ENCODE measurements at places on chromosomes 16 and 17. TPM values are rescaled to one million over a fixed set of nuclear protein-coding genes. Genes with fewer than 3 reads are reported as not detected.

PDIA2 gene
- total RNA-seq, result 0.64 TPM

- no peak for DNase-seq
Observed at GRCh38 chr16:88610909-88611812, 27.2 kb upstream of the IL17C start.

DNA sequence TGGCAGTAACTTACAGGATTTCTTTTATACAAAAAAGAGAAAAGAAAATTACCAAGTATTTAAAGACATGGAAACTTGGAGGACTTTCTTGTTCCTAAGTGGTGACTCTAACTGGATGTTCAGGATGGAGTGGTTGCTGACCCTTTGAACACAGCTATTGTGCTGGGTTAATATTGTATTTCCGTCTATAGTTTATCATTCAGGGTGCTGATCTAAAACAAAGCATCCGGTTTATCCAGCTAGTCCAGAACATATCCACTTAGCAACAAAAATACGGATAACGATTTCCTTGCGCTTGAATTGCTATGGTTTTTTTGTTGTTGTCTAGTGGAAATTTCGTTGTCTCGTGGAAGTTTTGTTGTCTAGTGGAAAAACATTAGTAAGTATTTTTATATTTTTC, 38.2 kb downstream of the SNTB2 start:
- DNase-seq, result no peak

DNA sequence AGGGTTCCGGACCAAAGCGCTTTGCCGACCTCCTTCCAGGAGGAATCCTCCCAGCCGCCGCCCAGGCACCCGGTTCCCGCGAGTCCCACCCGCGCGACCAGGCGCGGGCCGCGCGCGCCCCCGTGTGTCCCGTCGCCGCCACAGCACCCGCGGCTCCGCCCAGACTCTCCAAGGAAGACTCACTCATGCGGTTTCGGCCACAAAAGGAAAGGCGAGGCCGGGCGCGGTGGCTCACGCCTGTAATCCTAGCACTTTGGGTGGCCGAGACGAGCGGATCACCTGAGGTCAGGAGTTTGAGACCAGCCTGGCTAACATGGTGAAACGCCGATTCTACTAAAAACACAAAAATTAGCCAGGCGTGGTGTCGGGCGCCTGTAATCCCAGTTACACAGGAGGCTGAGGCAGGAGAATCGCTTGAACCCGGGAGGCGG, 3.5 kb upstream of the PKMYT1 start:
- DNase-seq, result peak; percentile 75

GRCh38 chr16:53121043-53121620, 66.3 kb downstream of the CHD9 start:
- DNase-seq, result no peak

- DNase-seq, result no peak
Observed at GRCh38 chr16:50367777-50368409, 895 bp downstream of the BRD7 start.

LITAFD gene
- total RNA-seq, result 0.10 TPM

DNA sequence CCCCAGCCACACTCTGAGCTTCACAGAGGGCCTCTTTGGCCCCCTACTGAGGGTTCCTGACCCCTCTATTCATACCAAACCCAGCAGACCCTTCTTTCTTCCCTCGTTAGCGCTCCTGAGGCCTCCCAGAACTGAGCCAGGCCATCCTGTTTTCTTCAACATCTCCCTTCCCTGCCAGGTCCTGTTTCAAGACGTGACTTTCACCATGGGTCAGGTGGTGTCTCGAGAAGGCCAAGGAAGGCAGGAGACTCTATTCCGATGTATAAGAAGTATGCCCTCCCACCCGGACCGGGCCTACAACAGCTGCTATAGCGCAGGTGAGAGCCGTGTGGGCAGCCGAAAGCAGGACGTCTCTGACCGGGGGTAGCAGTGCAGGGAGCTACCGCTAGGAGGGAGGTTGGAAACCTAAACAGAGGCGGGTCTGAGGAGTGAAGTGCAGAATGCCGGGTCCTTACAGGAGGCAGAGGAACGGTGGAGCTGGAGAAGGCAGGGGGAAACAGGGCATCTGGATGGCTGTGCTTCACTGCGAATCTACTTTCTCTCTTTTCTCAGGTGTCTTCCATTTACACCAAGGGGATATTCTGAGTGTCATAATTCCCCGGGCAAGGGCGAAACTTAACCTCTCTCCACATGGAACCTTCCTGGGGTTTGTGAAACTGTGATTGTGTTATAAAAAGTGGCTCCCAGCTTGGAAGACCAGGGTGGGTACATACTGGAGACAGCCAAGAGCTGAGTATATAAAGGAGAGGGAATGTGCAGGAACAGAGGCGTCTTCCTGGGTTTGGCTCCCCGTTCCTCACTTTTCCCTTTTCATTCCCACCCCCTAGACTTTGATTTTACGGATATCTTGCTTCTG, 1.3 kb upstream of the SENP3 start:
- DNase-seq, result peak; percentile 65

KCNG4 gene
- total RNA-seq, result 0.02 TPM

MVP gene
- total RNA-seq, result 32.9 TPM

DNA sequence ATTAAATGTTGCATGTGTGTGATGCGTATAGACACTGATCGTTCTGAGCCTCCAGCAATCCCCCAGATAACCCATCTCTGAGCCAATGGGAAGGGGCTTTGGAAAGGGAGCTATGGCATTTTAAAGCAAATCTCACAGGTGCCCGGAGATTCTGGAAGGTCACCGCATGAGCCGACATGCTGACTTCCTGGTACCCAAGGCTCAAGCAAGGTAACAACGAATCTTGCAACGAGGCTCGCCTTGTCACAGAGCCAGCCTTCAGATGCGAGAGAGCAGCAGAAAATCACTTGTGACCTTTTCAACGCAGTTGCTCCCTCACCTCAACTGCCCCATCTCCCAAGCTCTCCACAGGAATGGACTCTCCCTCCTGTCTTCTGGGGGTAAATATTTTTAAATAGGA, 154.8 kb upstream of the CDH5 start:
- DNase-seq, result no peak

DNA sequence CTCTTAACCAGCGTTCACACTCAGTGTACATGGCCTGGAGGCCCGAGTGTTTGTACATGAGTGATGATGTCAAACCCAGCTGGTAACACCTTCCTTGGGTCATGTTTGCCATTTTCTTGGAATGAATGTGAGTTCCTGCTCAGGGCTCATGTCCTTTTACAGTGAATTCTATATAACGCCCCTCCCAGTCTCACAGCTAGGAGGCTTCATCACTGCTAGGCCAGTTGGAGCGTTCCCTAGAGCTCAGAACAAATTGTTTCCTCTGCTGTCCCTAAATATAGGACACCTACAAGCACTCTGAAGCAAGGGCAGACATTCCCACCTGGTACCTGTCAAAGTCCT, 5.5 kb downstream of the TIMM22 start:
- no peak for DNase-seq

BCO1 gene
- total RNA-seq, result not detected

GRCh38 chr17:75060434-75061054, 13.5 kb downstream of the KCTD2 start:
- DNase-seq, result no peak

WNT3 gene
- total RNA-seq, result 7.0 TPM

TMEM106A gene
- total RNA-seq, result 2.0 TPM

DNA sequence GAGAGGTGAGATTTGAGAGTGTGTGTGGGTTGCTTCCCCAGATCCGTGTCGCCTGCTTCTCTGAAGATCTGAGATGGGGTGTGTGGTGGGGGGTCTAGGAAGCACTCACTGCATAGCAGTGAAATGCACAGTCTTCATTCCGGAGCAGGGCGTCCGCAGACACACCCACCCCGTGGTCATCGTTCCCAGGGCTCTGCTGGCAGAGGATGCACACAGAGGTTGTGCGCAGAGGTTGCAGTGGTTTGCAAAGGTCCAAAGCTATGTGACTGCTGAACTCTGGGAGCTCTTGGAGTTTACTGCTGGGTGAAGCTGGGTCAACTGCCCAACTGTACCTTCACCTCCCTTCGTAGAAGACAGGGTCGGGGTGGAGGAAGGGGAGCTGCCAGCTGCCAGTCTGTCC, 135.3 kb downstream of the SNX29 start:
- no peak for DNase-seq

PRDM7 gene
- total RNA-seq, result not detected

- no peak for DNase-seq
Observed at GRCh38 chr17:80118601-80119270, 17.4 kb downstream of the GAA start.

GPR142 gene
- total RNA-seq, result not detected

CLDN7 gene
- total RNA-seq, result 13.2 TPM

GRCh38 chr16:82395212-82395611, 225.2 kb upstream of the MPHOSPH6 start:
- DNase-seq, result no peak

GRCh38 chr16:11211977-11212797, 43.8 kb downstream of the SOCS1 start:
- DNase-seq, result no peak

CLDN6 gene
- not detected for total RNA-seq

GRCh38 chr16:77897831-77898605, 109.7 kb downstream of the VAT1L start:
- DNase-seq, result no peak

DNA sequence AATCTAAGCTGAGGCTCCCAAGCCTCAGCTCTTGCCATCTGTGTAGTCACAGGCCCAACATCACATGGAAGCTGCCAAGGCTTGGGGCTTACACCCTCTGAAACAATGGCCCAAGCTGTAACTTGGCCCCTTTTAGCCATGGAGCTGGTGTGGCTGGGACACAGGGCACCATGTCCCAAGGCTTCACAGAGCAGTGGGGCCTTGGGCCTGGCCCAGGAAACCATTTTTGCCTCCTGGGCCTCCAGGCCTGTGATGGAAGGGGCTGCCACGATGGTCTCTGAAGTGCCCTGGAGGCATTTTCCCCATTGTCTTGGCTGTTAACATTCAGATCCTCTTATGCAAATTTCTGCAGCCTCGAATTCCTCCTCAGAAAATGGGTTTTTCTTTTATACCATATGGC, 952.3 kb upstream of the GOT2 start:
- DNase-seq, result no peak

GRCh38 chr17:10013365-10014112, 108.5 kb upstream of the RCVRN start:
- no peak for DNase-seq

- DNase-seq, result peak; percentile 67
Observed at GRCh38 chr16:82657239-82657638, 30.5 kb downstream of the CDH13 start.

DNA sequence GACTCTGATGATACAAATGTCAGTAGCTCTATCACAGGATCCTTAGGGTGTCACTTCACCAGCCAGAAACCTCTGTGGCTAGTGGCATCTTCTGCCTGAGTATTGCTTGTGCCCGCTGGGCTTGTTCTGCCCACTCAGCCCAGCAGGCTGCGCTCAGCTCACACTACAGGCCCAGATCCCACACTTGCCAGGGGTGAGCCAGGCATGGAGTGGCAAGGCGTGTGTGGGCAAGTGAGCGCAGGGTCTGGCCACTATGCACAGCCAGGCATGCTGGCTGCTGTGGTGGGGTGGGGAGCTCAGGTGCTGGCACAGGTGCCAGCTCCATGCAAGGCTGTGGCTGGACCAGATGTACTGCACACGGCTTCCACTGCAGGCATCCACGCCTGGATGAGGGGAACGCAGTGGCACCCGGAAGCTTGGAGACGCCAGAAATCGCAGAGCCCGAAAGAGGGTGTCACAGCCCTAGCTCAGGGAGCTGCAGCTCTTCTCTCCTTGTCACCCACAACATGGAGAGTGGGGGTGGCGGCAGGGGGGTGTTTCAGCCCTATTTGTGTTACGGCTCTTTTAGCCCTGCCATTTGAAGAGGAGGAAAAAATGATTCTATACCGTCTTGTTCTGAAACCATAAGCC, 10.2 kb downstream of the CFAP97D1 start:
- DNase-seq, result no peak

GRCh38 chr16:86458149-86458777, 52.1 kb upstream of the FOXF1 start:
- DNase-seq, result no peak

DNA sequence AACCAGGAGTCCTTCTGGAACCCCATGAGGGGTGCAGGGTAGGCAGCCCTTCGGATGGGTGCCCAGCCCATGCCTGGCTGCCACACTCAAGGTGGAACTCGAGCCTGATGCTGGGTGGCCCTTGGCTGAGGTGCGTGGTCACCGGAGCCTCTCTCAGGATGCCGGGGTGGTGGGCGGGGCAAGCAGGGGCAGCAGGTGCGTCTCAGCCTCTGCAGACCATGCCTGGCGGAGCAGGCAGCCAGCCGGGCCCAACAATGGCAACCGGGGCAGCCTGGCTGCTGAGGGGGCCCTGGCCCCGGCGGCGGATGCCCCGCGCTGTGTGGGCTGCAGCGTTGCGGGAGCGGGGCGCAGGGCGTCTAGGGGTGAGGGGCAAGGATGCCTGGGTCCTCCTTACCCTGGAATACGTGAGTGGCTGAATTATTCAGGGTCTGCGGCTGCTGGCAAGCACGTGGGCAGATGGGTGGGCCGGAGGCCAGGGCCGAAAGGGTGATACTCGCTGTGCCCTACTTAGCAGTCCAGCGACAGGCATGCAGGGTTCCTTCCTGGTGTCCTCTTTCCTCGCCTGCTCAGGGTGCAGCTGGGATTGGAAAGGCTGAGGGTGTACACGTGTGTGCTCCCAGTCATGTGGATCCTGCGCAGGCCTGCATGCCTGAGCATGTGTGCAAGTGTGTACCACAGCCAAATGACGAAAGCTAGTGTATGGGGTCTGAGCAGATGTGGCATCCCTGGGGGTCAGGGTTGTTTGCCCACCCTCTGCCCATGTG, 14.6 kb downstream of the MYO15A start:
- no peak for DNase-seq

RASL10B gene
- total RNA-seq, result 2.3 TPM

ZNF385C gene
- total RNA-seq, result 0.10 TPM

KCNH6 gene
- total RNA-seq, result not detected

- DNase-seq, result no peak
Observed at GRCh38 chr16:30633526-30633925, 17.2 kb upstream of the PRR14 start.

CD300A gene
- total RNA-seq, result not detected
